Activated T-cell treated with anti-CD3 and anti-CD28 coated beads for 24 hours (primary cell): ENCODE measurements at places on chromosomes 1 and 21.

- DNase-seq = no peak
Observed at GRCh38 chr1:186615332-186615731, 64.9 kb downstream of the PTGS2 start.

- DNase-seq = no peak
Observed at GRCh38 chr21:15359251-15359650, 294.5 kb upstream of the NRIP1 start.

- no peak for DNase-seq
Observed at GRCh38 chr1:229199261-229200243, 71.4 kb upstream of the RAB4A start.

DNA sequence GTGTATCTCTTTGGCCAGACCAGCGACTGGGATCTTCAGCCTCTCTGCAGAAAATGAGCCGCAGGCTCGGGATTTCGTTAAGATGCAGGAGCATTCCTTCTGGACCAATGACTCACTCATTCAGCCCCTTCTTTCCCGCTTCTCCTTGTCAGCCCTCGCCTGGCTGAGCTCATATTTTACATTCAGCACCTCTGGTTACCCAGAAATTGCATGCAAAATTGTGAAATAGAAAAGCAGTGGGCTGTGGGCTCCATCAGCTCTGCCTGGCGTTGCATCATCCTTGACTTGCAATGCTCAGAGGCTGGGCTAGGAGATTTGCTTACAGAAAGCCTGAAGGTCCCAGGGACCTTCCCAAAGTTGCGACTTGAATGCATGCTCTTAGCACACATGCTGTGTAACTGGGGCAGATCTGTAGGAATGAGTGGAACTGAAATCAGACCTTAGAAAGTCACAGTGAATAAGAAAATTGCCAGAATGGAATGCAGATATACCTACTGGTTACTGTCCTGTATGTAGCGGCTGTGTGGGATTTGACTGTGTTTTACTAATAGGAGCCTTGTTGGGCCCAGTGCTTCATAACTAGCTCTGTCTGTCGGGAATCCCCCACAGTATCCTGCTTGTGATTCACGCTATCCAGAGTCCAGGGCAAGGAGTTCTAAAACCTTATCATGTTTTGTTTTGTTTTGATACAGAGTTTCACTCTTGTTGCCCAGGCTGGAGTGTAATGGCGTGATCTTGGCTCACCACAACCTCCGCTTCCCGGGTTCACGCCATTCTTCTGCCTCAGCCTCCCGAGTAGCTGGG lies 444.8 kb downstream of the KIF26B start:
- DNase-seq = no peak

- DNase-seq = no peak
Observed at GRCh38 chr1:1432951-1433803, 2.3 kb upstream of the VWA1 start.

DNA sequence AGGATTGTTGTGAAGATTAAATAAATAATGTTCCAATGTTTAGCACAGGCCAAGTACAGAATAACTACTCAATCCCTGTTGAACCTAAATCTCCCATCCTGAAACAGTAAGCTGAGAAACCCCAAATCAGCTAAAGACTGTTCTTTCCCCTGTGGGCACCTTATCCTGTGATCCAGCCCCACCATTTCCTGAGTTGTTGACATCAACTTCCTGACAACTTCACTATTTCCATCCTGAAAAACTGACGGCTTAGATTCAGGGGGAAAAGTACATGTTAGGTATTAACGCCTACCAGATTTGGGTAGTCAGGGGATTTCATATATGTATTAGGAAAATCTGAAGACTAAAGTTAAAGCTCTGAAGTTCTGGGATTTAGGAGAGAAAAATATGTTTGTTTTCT lies 51.7 kb upstream of the PALMD start:
- DNase-seq = no peak

DNA sequence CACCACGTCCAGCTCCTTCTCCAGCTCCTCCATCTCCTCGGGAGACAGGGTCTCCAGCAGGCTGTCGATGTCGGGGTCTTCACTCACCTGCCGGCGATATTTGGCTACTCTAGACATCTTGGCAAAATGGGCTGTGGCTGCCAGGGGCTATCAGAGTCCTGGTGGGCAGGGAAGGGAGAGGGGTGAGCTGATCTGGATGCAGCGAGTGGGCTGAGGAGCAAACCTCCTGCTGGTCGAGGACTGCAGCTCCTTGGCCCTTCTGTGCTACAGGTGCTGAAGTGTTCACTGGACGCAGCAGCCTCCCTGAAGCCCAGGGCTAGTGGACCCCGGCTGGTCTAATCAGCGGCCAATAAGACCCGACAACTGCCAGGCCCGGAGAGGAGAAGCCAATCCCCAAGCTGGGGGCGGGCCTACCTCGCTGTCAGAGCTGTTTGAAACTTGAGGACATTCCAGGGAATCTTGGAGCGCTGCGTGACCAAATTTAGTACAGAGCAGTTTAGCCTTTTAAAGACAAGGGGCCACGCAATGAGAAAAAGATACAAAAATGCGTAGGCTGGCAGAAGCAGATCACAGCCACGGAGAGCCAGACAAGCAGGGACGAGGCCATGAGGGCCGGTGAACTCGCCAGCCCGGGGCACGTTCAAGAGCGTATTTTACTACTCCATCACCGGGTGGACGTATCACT lies at the start of gene LMOD1:
Gene LMOD1, minus strand, starts transcription at position 325 of the 685 bp plus-strand sequence. Its CDS starts 208 bp downstream, at position 117.
- no peak for DNase-seq

DNA sequence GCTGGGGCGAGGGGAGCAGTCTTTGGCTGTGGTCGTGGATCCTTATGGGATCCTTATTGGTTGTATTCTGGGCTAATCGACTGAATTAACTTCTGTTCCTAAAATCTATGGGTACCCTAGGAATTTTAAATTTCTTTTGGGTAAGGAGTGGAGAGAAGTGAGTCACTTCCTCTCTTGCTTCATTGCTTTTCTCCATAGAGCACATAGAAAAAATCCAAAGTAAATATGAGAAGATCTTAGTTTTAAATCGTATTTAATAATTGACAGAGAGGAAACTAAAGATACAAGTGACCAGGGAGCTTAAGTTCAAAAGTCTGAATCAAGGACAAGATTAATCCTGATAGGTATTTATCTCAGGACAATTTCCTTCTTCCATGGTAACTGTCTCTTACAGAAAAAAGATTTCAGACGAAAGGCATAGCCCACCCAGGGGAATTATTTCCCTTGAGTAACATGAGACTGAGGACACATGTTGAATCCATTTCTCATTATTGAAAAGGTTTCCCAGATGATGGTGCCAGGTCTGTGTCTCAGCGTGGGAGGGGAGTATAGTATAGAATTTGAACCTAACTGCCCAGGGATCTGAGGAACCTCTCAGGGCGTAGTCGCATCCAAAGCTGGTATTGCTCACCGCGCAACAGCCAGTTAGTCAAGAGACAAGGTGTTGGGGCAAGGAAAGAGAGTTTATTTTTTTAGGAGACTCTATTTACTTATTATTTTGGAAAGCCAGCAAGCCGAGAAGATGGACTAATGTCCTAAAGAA lies 28.7 kb upstream of the FASLG start:
- DNase-seq = no peak

GRCh38 chr1:173347282-173347818 lies 129.8 kb upstream of the PRDX6 start:
- no peak for DNase-seq

GRCh38 chr1:231478811-231479210 lies 49.7 kb upstream of the TSNAX start:
- DNase-seq = no peak

DNA sequence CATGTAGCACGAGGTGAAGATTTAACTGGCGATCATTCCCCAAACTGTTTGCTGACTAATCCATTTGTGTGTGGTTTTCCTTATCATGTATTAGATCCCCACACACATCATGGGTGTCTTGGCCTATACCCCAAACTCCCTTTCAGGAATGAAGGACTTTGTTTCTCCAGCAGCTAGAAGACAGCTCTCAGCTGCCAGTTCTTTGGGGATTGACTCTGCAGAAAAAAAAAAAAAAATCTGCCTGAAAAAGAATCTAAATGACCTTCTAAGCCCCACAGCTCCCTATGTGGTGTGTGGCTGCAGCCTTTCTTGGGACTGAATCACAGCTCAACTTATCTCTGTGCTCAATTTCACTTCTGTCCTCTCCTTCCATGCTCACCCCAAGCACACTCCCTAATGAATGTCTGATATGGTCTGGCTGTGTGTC lies 256.3 kb upstream of the DUSP10 start:
- DNase-seq = no peak

- no peak for DNase-seq
Observed at GRCh38 chr1:205678286-205679111, 1.8 kb downstream of the SLC45A3 start.

- DNase-seq = no peak
Observed at GRCh38 chr1:177209357-177209756, 38.6 kb downstream of the BRINP2 start.

DNA sequence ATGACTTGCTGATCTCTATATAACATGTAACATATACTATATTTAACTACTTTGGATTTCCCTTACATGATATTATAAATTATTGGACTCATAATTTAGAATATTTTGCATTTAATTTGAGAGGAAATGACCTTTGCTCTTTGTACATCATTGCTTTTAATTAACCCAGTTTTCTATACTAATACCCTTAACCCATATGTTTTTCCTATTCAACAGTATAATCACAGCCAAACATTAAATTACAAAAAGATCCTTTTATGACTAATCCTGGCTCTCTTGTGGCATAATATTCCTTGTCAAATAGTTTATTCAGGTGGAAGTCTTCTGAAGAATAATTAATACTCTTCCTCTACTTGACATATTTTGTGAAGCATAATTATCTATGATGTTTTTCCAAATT lies 56.0 kb upstream of the GPR52 start:
- no peak for DNase-seq

DNA sequence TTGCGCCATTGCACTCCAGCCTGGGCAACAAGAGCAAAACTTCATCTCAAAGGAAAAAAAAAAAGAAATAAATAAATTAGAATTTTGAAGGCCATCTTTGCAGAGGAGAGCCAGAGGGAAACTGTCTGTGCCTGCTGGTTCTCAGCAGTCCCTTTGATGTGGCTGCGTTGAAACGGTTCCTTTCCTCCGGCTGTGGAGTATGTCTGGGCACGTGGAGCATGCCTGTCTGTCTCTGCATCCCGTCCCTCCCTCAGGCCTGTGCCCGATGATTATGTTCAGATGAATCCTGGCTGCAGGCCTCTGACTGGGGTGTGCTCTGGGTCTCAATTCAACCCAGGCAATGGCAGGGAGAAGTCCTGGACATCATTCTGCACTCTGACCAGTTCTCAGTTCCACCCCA lies 33.4 kb downstream of the KIAA1614 start:
- no peak for DNase-seq

- no peak for DNase-seq
Observed at GRCh38 chr1:227244339-227245118, 73.8 kb downstream of the CDC42BPA start.

DNA sequence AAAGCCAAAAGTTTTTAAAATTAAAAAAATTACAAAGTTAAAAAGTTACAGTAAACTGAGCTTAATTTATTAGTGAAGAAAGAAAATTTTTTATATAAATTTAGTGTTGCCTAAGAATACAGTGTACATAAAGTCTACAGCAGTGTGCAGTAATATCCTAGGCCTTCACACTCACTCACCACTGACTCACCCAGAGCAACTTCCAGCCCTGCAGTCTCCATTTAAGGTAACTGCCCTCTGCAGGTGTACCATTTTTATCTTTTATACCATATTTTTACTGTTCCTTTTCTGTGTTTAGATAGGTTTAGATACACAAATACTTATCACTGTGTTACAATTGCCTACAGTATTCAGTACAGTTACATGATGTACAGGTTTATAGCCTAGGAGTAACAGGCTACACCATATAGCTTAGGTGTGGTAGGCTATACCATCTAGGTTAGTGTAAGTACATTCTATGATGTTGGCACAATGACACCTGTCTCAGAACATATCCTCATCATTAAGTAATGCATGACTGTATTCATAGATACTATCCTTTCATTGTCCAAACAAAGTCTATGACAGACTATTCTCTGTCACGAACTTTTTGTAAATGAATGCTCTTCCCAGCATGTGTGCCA lies 78.6 kb upstream of the PBX1 start:
- no peak for DNase-seq

GRCh38 chr1:243325305-243325890 lies 69.6 kb downstream of the SDCCAG8 start:
- DNase-seq = no peak

- DNase-seq = no peak
Observed at GRCh38 chr1:234611847-234612351, 1.9 kb upstream of the IRF2BP2 start.

GRCh38 chr1:31679091-31679490 lies 24.7 kb downstream of the COL16A1 start:
- no peak for DNase-seq

DNA sequence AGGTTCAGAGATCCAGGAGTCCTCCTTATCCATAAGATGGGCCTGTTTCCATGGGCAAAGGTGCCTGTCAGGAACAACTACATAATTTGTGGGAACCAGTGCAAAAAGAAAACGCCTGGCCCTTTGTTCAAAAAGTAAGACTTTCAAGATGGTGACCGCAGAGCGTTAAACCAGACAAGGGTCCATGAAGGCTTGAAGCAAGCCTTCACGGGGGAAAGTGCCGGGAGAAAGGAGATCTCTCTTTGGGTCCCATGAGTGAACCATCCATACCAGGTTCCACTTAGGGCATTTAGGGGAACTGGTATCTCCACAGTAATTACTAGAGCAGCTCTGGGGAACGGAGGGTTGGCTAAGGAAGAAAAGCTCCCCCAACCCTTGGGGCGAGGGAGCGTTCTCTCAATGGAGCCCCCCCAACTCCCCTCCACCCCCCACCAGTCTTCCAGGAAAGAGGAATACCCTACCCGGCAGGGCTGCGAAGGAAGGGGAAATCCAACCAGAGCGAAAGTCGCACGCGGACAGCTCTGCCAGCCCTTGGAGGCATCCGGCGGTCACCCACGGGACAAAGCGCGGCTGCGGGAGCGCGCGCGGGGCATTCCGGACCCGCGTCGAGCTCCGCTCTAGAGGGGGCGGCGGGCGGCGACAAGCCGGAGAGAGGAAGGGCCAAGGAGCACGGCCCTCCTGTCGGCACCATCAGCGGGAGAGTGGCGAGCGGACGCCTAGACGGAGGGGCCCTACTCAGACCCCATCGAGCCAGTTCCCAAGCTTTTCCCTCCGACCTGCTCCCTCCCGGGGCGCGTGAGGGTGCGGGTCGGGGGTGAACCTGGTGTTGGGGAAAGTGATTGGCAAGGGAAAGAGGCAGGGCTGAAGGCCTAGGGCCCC lies 687 bp upstream of the RASSF5 start:
- no peak for DNase-seq

DNA sequence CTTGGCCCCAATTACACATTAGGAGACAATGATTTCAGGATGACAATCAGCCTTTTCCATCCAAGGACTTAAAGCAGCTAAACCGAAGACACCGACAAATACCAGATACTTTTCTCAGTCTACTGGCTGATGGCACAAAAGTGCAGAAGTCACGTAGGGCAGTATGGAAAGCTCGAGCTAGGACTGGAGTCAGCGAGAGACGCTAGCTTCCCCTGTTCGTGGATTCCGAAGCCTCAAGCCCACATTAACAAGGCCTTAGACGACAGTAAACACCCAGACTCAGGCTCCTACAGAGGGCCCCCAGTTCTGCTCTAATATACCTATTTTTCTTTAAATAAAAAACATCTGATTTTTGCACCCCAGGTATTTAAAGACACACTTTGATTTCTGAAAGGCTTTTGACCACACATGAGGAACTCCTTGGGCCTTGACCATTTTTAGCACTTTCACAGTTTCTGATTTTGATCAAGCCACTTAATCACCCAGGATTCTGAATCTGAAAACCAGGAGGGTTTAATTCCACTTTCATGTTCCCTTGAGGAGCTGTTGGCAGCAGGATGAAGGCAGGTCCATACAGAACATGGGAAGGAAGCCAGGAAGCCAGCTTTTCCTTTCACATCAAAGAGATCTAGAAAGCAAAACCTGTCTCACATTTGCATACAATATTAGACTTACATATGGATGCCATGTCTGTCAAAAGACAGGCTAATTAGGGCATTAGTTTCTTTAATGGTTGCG lies 204.1 kb downstream of the GABPA start:
- DNase-seq = no peak
